ENCODE measurements at places on chromosomes 2 and 18.

- H3K4me3 ChIP-seq, result no peak overlapping the region
- H3K27me3 ChIP-seq, result no peaks in the 10 kb centered on the region
- H3K4me1 ChIP-seq, result peaks cover 2% of the 10 kb centered on the region
- H3K27ac ChIP-seq, result no peak overlapping the region
- H3K36me3 ChIP-seq, result no peaks in the 10 kb centered on the region
- no peak for DNase-seq
Measured at GRCh38 chr2:150167711-150168110, 319.8 kb downstream of the RND3 start.

DNA sequence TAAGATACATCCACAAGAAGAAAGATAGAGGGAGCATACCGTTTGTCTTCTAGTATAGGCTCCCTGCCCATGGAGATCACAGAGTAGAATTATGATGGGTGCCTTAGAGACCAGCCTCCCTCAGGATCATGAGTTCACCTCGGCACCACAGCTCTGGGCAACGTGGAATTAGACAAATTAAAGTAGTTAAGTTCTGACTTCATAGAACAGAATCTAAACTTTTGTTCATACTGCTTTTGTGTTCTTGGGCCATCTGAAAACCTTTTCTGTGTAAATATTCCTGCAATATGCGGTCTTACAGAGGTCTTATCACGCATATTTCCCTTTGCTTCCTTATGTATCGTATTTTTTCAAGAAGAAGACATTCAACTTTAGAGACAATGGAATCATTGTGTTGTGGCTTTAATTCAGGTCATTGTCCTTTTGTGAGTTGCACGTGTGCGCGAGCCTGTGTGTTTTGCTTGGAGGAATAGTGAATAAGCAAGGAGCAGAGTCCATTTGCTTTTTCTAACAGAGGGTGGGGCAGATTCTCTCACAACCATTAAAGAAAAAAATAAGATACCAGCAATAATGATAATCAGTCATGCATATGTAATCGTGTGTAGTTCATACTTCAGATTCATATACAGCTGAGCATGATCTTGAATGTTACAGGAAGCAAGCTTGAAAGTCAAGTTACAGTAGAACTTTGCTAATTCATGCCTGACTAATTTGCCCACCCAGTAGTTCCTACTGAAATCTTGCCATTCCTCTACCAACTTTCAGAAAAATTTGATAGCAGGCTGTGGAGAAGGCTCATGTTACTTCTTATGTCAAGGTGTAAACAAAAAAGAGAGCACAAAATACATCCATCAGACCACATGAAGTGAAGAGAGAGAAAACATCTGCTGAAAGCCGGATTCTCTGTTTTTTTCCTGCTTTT is 243.6 kb downstream of the NEDD4L start:
- no peak for DNase-seq
- H3K36me3 ChIP-seq, result no peaks in the 10 kb centered on the region
- H3K4me3 ChIP-seq, result no peak overlapping the region
- peaks cover 4% of the 10 kb centered on the region for H3K27me3 ChIP-seq

- no peak for DNase-seq
- H3K36me3 ChIP-seq, result no peaks in the 10 kb centered on the region
- no peak overlapping the region for H3K27ac ChIP-seq
- H3K4me1 ChIP-seq, result no peaks in the 10 kb centered on the region
- no peaks in the 10 kb centered on the region for H3K27me3 ChIP-seq
Measured at GRCh38 chr2:13858626-13859025, 773.9 kb upstream of the LRATD1 start.

DNA sequence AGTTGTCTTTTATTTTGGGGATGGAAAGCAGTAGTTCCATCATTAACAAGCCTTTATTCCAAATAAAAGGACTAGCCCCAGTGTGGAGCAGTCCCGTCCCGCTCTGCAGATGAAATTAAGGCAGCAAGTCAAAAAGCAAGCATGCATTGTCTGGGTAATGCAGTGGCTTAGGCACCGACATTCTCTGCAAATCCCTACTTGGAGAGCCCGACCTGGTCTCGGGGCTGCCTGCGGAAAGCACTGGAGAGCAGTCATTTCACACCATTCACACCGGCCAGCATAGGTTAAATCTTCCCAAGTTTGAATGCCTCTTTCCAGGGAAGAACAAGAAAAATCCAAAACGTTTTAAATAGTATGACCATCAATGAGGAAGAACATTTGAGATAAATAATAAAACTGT is 24.4 kb upstream of the RAB12 start:
- H3K27me3 ChIP-seq, result peaks cover 3% of the 10 kb centered on the region
- H3K36me3 ChIP-seq, result no peaks in the 10 kb centered on the region
- DNase-seq, result no peak

- H3K4me3 ChIP-seq, result no peak overlapping the region
- H3K4me1 ChIP-seq, result peaks cover 2% of the 10 kb centered on the region
Measured at GRCh38 chr2:84701880-84702279, 179.0 kb downstream of the TRABD2A start.

DNA sequence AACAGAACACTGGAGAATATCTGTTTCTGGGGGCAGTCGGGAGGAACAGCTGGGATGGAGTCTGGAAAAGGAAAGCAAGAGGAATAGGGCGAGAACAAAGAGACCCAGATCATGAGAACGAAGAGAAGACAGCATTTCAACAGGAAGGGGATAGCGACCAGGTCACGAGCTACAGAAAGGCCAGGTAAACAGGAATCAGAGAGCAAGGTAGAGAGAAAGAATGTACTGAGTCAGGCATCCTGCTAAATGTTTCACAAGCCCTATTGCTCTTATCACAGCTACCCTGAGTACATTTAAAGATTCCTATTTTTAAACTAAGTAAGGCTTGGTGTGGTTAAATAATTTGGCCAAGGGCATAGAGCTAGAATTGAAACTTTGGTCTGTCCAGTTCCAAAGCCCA is 254.9 kb upstream of the RAB12 start:
- no peaks in the 10 kb centered on the region for H3K27me3 ChIP-seq
- no peak for DNase-seq
- H3K4me1 ChIP-seq, result no peaks in the 10 kb centered on the region
- no peaks in the 10 kb centered on the region for H3K36me3 ChIP-seq

- no peaks in the 10 kb centered on the region for H3K27me3 ChIP-seq
- no peak overlapping the region for H3K27ac ChIP-seq
- no peaks in the 10 kb centered on the region for H3K4me1 ChIP-seq
- no peak overlapping the region for H3K4me3 ChIP-seq
Measured at GRCh38 chr2:188701836-188702235, 272.3 kb upstream of the COL3A1 start.

DNA sequence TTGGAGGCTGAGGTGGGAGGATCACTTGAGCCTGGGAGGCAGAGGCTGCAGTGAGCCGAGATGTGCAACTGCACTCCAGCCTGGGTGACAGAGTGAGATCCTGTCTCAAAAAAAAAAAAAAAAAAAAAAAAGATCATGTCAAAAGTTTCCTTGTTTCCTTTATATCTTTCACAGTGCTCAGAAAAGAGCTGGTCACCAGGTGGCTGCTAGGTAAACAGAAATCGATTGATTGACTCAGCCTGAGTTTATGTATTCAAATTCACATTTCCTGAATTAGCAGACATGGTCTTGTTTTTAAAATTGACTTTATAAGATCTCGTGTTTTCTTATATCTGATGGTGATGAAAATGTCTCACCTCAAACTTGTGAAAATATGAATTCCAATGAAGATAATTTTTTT is 261.8 kb upstream of the FANCL start:
- H3K27me3 ChIP-seq, result peaks cover 6% of the 10 kb centered on the region
- H3K36me3 ChIP-seq, result no peaks in the 10 kb centered on the region
- no peak for DNase-seq
- H3K4me1 ChIP-seq, result no peaks in the 10 kb centered on the region

DNA sequence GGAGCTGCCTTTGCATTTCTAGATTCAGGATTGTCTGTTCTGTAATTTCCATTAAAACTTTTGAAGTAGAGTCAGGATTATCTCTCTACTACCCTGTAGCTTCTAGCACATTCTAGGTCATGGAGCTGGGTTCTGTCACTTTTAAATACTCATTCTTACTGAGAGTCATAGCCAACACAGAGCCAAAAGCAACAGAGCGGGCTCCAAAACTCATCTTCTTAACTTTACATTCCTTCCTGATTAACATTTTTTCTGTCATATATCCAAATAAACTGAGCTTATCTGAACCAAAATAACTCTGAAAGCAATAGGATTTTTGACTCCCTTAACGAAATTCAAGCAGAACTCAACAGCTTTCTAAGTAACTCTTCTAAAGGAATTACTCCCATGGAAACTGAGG is 12.9 kb downstream of the PREPL start:
- peaks cover 1% of the 10 kb centered on the region for H3K36me3 ChIP-seq
- H3K27me3 ChIP-seq, result no peaks in the 10 kb centered on the region
- H3K4me1 ChIP-seq, result no peaks in the 10 kb centered on the region
- no peak for DNase-seq
- H3K4me3 ChIP-seq, result no peak overlapping the region

GRCh38 chr18:60563082-60563481 is 190.5 kb upstream of the MC4R start:
- H3K4me3 ChIP-seq, result no peak overlapping the region
- H3K4me1 ChIP-seq, result no peaks in the 10 kb centered on the region
- no peaks in the 10 kb centered on the region for H3K27me3 ChIP-seq
- H3K27ac ChIP-seq, result no peak overlapping the region

GRCh38 chr2:195352581-195352980 is 304.4 kb upstream of the SLC39A10 start:
- H3K4me3 ChIP-seq, result no peak overlapping the region
- no peak overlapping the region for H3K27ac ChIP-seq
- H3K36me3 ChIP-seq, result peaks cover 2% of the 10 kb centered on the region

DNA sequence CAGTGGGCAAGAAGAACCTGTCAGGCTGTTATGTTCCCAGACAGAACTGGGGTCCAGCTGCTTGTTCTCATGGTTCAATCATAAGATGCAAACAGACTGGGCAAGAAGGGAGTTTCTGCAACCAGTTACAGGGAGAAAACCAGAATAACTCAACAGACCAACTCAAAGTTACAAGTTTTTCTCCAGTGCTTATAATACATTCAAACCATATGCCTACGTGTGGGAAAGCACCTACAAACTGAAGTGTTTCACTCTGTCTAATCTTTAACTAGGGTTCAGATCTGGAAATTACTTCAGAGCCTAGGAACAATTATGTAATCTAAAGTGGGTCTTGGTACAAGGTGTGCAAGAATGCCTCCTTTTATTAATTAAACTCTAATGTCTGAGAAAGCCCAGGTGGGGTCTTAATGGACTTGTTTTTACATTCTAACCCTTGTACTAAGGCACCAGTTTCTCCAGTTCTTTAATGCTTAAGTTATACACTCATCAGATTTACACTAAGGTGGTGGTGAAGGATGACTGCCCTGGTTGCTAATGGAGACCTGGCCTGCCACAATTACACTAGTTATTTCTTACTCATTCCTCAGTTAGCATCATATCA is 951.9 kb downstream of the TSN start:
- H3K4me1 ChIP-seq, result no peaks in the 10 kb centered on the region
- no peak for DNase-seq
- no peaks in the 10 kb centered on the region for H3K27me3 ChIP-seq

DNA sequence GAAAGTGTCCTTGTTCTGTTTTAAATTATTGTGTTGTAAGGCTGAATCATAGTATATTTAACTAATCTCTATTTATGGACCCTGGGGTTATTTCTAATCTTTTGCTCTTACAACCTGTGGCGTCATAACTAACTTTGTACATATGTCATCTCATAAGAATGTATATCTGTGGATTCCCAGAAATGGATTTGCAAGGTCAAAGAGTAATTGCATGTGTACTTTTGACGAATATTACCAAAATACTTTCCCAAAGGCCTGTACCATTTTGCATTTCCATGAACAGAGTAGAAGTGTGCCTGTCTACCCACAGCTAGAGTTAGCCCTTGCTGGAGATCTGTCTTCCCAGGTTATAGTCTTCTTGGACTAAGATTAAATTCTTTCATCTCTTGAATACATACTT is 42.8 kb downstream of the SEMA4F start:
- H3K27ac ChIP-seq, result no peak overlapping the region
- peaks cover 28% of the 10 kb centered on the region for H3K27me3 ChIP-seq
- no peaks in the 10 kb centered on the region for H3K36me3 ChIP-seq
- no peak for DNase-seq

DNA sequence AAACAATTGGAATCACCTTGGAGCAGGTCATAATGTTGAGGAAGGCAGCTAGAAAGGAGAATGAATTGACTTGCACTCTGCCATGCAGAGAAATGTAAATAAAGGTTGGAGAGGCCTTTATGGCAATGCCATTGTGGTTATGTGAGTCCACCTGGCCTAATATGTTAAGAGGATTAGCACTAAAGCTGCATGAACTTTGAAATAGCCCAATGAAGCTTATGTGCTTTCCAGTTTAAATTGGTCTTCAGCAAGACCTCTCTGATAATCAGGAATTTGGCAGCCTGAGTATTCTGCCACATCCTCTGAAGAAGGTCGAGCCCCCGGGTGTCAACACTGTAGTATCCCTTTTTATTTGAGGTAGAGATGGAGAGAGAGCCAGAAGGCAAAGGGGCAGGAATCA is 464.9 kb downstream of the CDH2 start:
- no peaks in the 10 kb centered on the region for H3K4me1 ChIP-seq
- no peaks in the 10 kb centered on the region for H3K27me3 ChIP-seq
- no peaks in the 10 kb centered on the region for H3K36me3 ChIP-seq
- no peak for DNase-seq
- no peak overlapping the region for H3K27ac ChIP-seq

DNA sequence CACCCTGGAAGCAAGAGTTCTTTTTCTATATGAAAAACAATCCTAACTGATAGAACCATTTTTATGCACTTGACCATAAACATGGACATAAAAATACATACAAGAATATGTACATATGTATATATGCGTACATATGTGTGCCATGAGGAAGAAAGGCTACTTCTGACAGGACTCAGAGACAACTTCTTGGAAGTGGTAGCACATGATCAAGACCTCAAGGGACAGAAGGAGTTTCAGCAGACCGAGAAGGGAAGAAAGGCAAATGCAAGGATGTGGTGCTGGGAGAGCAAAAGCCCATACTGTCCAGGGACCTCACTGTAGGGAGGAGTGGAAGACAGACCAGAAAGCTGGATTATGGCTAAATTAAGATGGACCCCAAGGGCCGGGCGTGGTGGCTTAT is 11.4 kb upstream of the NPAS2 start:
- H3K27ac ChIP-seq, result no peak overlapping the region
- no peak overlapping the region for H3K4me3 ChIP-seq
- no peak for DNase-seq
- no peaks in the 10 kb centered on the region for H3K36me3 ChIP-seq
- peaks cover 19% of the 10 kb centered on the region for H3K4me1 ChIP-seq

- no peaks in the 10 kb centered on the region for H3K27me3 ChIP-seq
- DNase-seq, result no peak
- H3K4me1 ChIP-seq, result no peaks in the 10 kb centered on the region
- no peaks in the 10 kb centered on the region for H3K36me3 ChIP-seq
- no peak overlapping the region for H3K4me3 ChIP-seq
Measured at GRCh38 chr2:34316788-34317187, 717.7 kb upstream of the FAM98A start.

DNA sequence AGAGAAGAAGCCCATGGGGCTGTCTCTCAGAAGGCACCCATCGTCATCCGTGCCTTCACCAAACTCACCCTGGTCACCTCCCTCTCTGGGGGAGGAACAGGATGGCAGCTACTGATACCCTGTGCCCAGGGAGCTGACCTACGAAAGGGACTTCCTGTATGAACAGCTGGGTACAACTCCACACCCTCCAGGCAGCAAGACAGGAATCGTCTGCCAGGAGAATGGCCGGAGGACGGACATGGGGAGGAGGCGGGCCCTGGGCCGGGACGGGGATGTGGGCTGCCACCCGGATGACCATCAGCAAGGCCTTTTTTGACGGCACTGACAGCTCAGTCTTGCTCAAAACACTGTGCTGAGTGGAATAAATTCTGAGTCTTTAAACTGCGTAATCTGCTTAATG is 243.6 kb downstream of the HDAC4 start:
- H3K4me1 ChIP-seq, result peaks cover 11% of the 10 kb centered on the region
- no peak overlapping the region for H3K27ac ChIP-seq
- H3K27me3 ChIP-seq, result no peaks in the 10 kb centered on the region
- H3K36me3 ChIP-seq, result peaks cover 68% of the 10 kb centered on the region
- DNase-seq, result no peak

GRCh38 chr18:7637269-7637668 is 70.2 kb downstream of the PTPRM start:
- H3K27ac ChIP-seq, result no peak overlapping the region
- no peaks in the 10 kb centered on the region for H3K27me3 ChIP-seq
- H3K36me3 ChIP-seq, result no peaks in the 10 kb centered on the region
